Stimulated activated naive CD4-positive, alpha-beta T cell (primary cell): ENCODE measurements at places on chromosomes 4 and X.

GRCh38 chr4:140693562-140693961 is 62.6 kb downstream of the TBC1D9 start:
- DNase-seq, result no peak

- no peak for DNase-seq
Observed at GRCh38 chrX:70769659-70770227, 138.8 kb downstream of the TEX11 start.

- no peak for DNase-seq
Observed at GRCh38 chr4:120155287-120155686, 88.6 kb upstream of the MAD2L1 start.

- no peak for DNase-seq
Observed at GRCh38 chrX:133185119-133185518, 33.0 kb downstream of the TFDP3 start.

DNA sequence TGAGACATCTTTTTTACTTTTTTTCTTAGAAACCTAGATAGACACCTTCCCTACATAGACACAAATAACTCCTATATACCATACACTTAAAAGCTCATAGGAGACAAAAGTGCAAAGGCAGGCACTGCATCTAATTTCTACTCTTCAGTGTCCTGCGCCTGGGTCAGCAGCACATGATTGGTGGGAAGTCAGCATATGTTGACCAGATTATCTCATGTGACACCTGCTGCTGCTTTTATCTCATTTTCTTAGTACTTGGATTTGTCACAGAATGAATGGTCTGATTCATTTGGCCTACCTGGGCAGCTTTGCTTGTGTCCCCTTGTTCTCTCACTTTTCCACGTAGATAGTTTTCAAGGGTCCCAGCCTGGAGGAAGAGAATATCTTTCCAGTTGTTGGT is 24.9 kb upstream of the LNX1 start:
- DNase-seq, result no peak

DNA sequence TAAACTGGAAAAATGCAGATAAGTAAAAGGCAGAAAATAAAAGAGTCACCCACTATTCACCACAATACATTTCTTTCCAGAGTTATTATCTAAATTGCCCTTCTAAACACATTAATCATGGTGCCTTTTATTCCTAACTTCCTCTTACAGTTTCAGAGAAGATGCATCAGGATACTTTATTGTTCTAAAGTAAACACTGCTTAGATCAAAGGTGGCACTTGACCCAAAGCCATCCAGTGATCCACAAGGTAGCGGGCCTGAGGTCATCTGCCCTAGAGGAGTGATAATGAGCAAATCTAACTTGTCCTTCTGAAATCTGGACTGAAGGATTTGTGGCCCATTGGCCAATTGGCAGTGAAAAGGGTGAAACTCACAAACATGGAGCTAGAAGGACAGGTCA is 12.0 kb upstream of the TMEM154 start:
- no peak for DNase-seq

GRCh38 chr4:184850431-184851199 is 24.8 kb upstream of the ACSL1 start:
- no peak for DNase-seq

DNA sequence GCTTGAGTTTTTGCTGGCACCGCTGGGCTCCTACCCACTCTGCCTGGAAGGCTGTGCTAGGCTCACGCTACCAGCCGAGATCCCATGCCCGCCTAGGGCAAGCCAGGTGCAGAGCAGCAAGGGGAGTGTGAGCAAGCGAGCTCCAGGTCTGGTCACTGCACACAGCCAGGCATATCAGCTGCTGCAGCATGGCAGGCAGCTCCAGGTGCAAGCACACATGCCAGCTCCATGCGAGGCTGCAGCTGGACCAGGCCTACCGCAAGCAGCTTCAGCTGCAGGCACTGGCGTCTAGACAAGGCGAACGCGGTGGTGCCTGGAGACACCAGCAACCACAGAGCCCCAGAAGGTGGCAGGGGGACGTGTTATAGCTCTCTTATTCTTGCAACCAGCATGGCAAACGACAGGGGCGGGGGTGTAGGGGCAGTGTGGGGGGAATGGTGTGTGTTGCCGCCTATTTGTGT is 614.7 kb upstream of the EPHA5 start:
- DNase-seq, result no peak

DNA sequence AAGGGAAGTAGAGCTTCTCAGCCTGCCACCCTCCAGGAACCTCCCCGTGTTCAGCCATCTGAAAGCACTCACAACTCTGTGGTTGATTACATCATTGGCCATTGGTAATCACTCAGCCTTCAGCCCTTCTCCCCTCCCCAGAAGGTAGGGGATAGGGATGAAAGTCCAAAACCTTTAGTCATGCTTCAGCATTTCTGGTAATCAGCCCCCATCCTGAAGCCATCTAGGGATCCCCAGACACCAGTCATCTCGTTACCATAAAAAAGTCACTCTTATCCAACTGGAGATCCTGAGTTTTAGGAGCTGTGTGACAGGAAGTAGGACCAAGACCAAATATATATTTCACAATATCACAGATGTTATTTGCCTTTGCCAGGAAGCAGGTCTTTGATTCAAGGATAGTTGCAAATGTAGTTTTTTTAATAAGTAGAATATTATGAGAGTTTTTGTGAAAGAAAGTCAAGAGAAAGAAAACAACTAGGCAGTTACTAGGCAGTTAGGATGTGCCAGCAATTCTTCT is 364.6 kb upstream of the NOCT start:
- DNase-seq, result no peak

DNA sequence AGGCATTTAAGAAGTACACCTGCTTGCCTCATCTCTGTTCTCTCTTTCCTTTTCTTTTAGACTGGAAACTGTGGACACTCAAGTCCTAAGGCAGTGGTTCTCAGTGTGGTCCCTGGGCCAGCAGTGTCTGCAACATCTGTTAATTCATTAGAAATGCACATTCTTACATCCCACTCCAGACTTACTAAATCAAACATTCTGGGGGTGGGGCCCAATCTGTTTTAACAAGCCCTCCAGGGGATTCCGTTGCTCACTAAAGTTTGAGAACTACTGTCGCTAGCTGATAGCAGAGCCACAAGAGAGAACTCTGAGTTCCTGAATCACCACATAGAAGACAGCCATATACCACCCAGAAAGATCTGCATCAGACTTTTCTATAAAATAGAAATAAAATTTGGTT is 430.6 kb downstream of the BCOR start:
- DNase-seq, result no peak

DNA sequence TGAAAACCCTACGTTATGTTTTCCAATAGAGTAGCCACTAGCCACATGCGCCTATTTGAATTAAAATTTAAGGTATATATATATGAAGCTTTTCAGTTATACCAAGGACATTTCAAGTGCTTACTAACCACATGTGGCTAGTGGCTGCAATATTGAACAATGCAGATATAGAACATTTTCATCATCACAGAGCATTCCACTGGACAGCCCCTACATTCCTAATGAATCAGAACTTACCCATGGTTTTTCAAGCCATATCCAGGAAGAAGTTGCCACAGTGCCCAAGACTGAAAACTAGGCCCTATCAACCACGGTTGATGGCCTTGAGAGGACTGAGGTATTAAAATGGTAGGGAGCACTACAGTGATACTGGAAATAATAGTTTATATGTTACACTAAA is 29.7 kb downstream of the NEK1 start:
- DNase-seq, result no peak

- no peak for DNase-seq
Observed at GRCh38 chr4:145881989-145882388, 56.6 kb downstream of the ZNF827 start.

- DNase-seq, result no peak
Observed at GRCh38 chrX:63746715-63747114, 38.3 kb downstream of the ARHGEF9 start.

DNA sequence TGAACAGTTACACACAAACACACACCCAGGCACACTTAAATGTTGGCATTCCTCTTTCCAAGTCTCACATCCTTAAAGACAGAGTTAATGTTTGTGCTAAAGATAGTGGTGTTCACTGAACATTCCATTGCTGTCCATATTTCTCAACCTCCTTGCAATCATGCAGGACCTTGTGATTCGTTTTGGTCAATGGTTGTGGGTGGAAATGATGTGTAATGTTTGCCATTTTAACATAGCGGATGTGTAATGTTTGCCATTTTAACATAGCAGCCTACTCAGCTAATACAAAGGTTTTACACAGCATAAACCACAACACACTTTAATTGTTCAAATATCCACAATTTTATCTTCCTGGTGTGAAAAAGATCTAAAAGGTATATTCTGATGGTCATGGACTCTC is 93.9 kb downstream of the CEP44 start:
- DNase-seq, result no peak

DNA sequence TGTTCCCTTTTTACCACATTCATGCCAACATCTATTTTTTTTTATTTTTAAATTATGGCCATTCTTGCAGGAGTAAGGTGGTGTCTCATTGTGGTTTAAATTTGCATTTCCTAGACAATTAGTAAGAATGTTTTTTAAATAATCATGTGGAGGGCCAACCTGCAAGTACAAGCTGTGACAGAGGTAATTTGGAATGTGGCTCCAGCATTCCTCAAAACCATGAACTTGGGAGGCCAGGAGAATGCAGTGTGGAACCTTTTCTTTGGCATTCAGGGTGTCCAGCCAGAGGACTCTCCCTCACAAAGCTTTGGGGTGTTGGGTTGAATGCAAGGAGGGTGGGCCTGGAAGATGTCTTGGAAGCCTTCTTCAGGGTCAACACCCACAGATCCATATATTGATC is 7.3 kb upstream of the TMEM185A start:
- no peak for DNase-seq

GRCh38 chr4:140719686-140720085 is 36.5 kb downstream of the TBC1D9 start:
- no peak for DNase-seq
